ENCODE measurements at places on chromosomes 1 and 21. TPM values are rescaled to one million over a fixed set of nuclear protein-coding genes. Genes with fewer than 3 reads are reported as not detected.

CASP9 gene
- total RNA-seq, result 4.4 TPM

SYTL1 gene
- 0.53 TPM for total RNA-seq

WNT3A gene
- not detected for total RNA-seq

IQGAP3 gene
- 11.6 TPM for total RNA-seq

MCOLN2 gene
- 1.9 TPM for total RNA-seq

TRIM63 gene
- not detected for total RNA-seq

C8B gene
- not detected for total RNA-seq

Data from A549 treated with RU486 at 1 μM for 4 hours (cell line).